GM04504 (cell line): ENCODE measurements at places on chromosomes 6 and 20.

- DNase-seq: peak; percentile 91
Measured at GRCh38 chr6:85360794-85361642, 88.9 kb upstream of the NT5E start.

GRCh38 chr20:63539092-63539430 lies 1.9 kb upstream of the PTK6 start:
- DNase-seq: no peak

DNA sequence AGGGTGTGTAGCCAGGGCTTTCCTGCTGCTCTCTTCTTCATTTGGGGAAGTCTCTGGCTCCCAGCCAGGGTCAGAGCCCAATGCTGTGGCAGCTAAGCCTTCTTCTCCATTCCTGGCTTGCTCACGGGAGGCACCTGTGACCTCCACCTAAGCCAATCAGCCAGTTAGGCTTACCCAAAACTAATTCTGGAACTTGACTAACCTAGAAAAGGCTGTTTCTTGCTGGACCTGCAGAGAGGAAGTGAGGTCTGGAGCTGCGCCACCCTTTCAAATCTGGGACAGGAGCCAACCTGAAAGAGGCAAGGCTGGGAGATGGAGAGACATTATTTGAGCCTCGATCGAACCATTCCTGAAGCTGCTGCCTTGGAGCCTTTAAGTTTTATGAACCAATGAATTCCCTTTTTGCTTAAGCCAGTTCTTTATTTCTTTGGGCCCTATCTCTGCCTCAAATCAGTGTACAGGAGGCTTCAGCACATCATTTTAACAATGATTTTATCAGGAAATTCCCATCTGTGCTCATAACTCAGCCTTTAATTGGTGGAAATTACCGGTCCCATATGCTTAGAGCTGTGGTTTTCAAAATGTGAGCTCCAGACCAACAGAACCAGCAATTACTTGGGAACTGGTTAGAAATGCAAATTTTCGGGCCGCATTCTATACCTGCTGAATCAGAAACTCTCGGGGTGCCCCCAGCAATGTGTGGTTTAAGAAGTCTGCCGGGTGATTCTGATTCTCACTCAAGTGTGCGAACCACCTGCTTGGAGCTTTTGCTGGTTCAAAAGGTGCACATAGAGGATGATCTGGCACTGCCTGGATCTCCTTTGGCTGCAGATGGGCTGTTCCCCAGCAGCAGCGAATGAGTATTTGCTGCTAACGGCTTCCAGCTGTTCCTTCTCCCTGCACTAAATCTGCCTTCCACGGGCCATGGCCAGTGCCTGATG lies 97.4 kb upstream of the RNF24 start:
- no peak for DNase-seq

DNA sequence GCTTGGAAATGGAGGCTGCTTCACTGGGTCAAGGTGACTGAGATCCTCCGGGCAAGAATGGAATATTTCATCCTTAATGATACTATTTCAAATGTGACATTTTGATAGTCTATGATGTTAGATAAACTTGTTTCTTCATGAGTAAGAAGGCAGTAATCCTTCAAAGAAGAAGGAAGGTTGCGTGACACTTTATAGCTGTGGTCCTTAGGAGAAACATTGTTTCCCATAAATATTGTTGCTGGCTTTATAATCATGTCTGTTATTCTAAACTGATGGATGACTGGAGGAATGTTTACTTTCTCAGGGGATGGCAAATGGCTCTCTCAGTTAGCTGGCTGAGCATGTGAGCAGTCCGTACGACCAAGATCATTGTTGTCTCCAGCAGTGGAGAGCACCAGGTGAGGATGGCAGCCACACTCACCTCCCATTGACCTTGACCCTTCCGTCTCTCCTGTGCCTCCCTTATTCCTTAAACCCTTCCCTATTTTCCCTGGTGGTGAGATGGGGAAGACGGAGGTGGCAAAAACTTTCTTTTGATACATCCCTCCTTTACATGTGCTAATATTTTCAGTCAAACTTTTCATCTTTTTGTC lies 171.2 kb upstream of the OLIG3 start:
- DNase-seq: no peak
